ENCODE measurements at places on chromosomes 1 and 21.

DNA sequence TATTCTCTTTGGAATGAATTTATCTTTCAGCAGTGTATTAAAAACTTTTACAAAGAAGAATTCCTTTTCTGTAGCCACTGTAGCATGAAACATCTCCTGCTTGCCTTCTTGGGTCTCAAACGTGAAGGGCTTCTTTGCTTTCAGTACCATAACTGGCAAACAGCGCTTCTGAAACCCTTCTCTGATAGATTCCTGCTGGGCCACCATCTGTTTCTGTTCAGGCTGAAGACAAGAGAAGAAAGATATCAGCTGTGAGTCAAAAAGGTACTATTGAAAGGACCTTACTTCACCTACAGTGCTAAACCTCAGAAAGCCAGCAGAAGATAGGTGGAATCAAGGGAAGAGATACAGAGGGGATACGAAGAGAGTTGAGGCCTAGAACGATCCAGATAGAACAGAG, 10.5 kb downstream of the AIM2 start:
- DNase-seq = no peak

- DNase-seq = no peak
Observed at GRCh38 chr1:21955501-21956281, 18.6 kb upstream of the HSPG2 start.

- peak; percentile 68 for DNase-seq
Observed at GRCh38 chr1:89701746-89702241, 68.9 kb downstream of the LRRC8C start.

DNA sequence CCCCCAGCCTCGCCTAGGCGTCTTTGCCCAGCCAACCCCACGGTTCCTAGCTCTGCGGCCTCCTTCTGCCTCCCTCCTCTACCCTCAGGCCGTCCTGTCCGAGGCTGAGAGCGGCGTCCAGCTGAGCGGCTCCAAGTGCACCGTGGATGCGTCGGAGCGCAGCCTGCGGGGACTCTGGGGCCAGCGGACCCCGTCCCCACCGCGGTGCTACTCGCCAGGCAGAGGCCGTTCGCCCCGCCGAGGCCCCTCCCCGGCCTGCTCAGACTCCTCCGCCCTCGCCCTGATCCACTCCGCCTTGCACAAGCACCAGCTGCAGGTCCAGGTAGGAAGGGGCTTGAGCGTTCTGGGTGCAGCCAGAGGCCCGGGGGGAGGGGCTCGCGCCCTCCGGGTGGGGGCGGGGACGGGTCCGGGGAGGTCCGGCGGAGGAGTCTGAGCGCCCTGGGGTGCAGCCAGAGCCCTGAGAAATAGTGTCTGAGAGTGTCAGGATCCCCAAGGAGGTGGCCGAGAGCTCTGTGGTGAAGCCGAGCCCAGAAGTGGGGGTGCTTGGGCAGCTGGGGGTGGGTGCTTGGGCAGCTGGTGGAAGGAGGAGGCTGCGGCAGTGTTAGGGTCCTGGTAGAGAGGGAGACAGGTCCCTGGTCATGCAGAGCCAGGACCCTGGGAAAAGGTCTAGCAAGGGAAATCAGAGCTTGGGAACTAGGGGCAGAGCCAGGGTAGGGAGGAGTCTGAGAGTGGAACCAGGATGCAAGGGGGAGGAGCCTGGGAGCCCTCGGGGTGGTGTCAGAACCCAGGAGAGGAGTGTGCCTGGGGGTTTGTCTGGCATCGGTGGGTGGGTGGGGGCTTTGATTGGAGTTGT, 3.2 kb upstream of the NBPF3 start:
- DNase-seq = no peak

- DNase-seq = no peak
Observed at GRCh38 chr1:241166625-241167024, 190.4 kb downstream of the RGS7 start.

DNA sequence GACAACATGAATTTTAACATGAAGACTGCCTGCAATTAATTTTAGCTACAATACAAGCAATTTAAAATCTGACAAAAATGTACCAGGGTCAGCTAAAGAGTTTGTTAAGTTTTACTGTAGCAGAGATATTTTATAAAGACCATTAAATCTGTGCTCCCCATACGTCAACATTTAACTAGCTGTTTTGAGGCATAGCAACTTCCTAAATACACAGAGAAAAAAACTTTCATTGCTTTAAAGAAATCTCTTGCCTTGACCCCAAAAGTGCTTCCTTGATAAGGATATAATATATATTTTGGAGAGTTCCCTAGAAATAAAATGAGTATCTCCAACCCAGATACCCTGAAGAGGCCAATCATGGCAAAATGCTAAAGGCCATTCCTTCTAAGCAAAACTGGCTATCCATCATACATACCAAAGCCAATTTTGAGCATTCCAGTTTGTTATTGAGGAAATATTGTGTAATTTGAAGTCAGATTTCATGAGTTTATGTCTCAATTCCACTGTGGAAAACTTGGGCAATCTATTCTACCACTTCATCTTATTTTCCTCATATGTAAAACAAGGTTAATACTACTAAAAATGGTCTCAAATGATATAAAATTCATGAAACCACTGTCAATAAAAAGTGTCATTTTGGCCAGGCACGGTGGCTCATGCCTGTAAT, 19.1 kb downstream of the ASPM start:
- DNase-seq = no peak

DNA sequence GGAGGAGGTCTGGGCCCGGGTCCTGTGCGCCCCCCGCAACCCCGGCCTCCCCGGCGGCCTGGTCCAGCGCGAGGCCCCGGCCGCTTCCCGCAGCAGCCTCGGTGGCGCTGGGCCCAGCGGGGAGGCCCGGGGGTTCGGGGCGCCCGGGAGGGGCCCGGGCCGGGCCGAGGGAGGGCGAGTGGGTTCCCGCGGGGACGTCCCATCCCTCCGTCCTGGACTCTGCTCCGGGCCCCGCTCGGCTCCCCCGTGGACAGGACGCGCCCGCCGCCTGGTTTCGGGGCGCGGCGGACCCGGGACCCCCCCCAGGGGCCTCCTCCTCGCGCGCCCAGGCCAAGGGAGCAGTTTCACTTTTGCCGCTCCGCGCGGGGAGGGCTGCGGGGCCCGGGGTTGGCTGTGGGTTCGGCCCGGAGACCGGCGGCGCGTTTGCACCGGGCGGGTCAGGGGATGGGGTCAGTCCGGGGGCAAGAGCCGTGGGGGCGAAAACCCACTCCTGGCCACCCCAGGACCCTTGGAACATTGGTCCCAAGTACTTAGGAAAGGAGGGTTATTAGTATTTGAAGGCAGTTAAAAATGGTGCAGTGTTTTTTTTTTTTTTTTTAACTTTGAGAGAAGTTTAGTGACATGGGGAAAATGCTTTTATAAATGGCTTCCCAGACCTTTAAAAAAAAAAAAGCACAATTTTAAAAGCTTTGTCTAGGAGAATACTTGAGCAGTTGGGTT, 677 bp downstream of the AGPAT3 start:
- DNase-seq = no peak

- no peak for DNase-seq
Observed at GRCh38 chr1:53698384-53698980, 40.5 kb downstream of the GLIS1 start.

- DNase-seq = no peak
Observed at GRCh38 chr21:45331531-45332147, 43.9 kb upstream of the POFUT2 start.

DNA sequence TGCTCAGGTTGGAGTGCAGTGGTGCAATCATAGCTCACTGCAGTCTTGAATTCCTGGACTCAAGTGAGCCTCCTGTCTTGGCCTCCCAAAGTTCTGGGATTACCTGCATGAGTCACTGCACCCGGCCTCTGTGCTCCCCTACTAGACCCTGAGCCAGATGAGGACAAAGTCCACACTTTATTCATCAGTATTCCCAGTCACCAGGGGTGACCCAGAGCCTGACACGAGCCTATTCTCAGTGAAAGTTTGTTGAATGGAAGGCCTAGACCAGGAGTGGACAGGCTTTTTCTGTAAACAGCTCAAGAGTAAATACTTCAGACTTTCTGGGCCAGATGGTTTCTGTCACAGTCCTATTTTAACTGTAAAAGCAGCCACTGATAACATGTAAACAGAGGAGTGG, 68.2 kb downstream of the MAB21L3 start:
- DNase-seq = no peak

- DNase-seq = no peak
Observed at GRCh38 chr1:94305704-94306103, 68.3 kb upstream of the ARHGAP29 start.

DNA sequence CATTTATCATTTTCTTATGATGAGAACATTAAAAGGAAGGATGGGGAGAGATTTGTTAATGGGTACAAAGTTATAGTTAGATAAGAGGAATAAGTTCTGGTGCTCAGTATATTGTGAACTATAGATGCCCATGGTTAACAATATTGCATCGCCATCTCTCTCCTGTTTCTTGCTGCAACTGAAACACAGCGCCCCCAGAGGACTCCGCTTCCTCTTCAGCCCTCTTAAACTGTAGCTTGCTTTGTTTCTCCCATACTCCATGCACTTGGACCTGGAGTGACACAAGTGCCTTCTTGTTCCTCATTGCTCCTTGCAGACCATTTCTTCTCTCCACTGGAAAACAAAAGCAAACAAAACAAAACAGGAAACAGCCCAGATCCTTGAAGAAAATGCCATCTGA, 70.1 kb upstream of the NTPCR start:
- DNase-seq = no peak

- DNase-seq = no peak
Observed at GRCh38 chr1:214993419-214993818, 89.1 kb upstream of the KCNK2 start.

DNA sequence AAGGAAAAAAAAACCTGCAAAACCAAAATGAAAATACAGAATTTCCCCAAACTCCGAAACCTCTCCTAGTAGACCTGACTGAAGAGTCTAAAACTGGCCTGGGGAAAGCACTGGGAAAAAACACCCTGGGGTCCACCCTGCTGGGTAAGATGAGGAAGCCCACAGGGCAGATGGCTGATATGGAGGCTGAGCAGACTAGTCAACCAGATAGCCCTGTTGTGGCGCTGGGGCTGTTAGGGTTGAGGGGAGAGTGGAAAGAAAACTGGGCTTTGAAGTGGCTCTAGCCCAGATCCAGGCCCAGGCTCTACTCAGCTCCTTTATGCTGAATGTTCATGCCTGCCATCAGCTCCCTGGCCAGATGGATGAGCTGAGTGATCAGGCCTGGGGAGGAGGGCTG, 6.8 kb upstream of the SLAMF1 start:
- DNase-seq = no peak

DNA sequence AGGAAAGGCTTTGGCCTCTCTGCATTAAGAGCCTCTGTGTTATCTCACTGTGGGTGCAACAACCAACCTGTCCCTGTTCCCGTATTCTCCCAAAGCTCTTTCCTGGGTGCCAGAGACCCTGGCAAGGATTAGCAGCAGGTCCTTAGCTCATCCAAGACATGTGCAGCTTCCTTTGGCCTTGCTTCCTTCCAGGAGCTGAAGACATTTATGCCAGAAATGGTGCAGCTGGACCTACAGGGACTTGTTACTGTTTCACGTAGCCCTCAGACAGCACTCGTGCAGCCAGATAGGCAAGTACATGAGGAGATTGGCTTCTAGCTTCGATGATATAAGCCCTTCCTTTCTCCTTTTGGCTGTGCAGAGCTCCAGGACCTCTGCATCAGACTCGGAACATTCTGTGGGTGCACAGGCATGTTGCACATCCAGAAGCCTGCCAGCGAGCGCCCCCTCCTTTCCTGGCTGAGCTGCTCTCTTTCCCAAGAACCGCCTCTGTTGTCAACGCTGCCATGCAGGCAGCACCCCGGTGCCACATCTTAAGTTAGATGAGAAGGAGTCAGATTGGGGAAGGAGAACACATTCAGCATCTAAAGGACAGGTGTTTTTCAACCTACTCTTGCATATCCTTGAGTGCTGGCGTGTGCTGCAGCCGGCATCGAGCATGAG, 284.5 kb upstream of the PLXNA2 start:
- no peak for DNase-seq

- DNase-seq = no peak
Observed at GRCh38 chr1:248844526-248844925, 6.5 kb downstream of the ZNF672 start.

DNA sequence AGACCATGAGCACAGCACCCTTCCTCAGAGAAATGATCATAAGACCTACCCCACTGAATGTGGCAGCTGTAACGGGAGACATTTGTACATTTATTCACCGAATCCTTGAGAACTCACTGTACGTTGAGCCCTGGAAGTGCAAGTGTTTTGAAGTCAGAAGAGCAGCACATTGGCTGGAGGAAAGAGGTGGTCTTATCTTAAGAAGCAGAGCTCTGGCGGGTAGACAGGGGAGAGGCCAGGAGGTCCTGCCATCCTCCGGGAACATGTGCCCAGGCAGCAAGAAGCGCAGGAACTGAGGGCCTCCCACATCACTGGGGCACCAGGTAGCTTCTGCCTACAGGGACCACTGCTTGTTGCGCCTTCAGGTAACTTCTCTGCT, 169.2 kb upstream of the IRF2BP2 start:
- no peak for DNase-seq

DNA sequence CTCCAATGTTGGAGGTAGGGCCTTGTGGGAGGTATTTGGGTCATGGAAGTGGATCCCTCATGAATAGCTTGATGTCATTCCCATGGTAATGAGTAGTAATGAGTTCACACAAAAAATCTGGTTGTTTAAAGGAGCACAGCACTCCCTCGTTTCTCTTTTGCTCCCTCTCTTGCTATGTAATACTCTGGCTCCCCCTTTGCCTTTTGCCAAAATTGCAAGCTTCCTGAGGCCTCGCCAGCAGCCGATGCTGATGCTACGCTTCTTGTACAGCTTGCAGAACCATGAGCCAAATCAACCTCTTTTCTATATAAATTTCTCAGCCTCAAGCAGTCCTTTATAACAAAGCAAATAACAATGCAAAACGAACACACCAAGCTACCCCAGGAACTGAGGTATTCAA, 80.9 kb downstream of the LHX9 start:
- no peak for DNase-seq

DNA sequence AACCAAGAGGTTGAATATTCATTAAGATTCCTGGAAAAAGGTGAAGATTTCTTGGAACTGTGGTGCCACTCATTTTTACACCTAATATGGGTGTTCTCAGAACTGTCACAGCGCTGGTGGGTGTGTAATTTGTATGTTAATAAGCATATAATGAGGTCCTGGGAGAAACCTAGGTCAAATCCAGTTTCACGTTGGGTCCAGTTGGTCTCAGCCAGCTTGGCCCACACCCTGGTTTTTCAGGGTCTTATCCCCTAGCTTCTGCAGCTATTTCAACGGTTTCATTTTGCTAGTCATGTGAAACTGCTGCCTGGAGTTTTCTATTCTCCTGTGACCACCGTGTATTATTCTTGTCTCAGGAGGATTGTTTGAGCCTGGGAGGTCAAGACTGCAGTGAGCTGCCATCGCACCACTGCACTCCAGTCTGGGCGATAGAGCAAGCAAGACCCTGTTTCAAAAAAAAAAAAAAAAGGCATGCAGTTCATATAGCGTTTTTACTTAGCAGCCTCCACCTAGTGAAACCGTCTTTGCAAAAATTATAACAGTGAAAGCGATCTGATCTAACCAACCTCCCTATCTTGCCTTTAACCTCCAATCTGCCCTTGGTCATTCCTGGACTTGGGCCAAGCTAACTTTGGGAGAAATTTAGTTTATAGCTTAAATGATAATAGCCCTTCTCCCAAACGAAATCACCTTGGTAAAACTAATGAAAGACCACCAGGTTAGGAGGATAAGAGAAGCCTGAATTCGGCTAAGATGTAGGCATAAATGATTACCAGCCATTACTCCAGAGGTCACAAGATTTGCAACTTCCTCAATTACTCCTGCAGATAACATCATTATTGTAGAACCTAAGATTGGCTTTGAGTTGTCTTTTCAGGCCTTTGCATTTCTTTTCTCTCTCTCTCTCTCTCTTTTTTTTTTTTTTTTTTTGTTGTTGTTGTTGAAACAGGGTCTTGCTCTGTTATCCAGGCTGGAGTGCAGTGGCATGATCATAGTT, 44.0 kb downstream of the PTAFR start:
- DNase-seq = no peak

- DNase-seq = no peak
Observed at GRCh38 chr1:59071289-59071688, 225.6 kb upstream of the FGGY start.
